ENCODE measurements at places on chromosomes 5 and 9. TPM values are rescaled to one million over a fixed set of nuclear protein-coding genes. Genes with fewer than 3 reads are reported as not detected.

- DNase-seq = peak; percentile 52
Observed at GRCh38 chr5:172412724-172413286, 41.5 kb downstream of the SH3PXD2B start.

DNA sequence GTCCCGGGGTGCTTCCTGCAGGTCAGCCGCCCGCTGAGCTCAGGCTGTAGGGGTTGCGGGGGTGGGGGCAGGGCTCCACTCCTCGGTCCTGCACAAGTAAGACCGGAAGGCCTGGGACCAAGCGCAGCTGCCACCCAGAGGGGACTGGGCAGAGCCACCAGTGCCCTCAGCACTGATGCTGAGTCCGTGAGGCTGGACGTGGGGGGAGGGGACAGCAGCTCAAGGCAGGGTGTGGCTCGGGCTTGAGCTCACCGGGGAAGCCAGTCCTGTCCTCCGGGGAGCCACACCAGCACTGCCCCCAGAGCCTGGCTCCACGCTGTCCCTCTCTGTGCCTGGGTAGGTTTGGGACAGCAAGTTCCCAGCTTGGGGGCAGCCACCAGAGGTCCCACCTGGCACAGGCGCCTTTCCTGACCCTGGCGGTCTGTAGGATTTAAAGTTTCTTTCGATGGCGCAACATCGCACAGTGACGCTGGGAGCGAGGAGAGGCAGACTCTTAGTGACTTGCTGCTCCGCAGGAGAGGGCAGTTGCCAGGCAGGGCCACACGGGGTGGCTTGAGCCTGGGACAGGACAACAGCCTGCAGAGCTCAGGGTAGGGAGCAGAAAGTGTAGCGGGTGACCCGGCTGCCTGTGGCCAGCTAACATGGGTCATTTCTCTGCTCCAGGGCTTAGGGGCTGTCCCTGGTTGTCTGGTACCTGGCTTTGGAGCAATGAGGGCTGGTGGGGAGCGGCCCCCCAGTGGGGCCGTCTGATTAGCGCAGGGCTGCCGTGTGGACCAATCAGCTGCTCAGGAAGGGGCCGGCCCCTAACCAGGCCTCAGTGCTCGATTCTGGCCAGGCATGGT, 5.7 kb downstream of the LCN1 start:
- DNase-seq = no peak

DNA sequence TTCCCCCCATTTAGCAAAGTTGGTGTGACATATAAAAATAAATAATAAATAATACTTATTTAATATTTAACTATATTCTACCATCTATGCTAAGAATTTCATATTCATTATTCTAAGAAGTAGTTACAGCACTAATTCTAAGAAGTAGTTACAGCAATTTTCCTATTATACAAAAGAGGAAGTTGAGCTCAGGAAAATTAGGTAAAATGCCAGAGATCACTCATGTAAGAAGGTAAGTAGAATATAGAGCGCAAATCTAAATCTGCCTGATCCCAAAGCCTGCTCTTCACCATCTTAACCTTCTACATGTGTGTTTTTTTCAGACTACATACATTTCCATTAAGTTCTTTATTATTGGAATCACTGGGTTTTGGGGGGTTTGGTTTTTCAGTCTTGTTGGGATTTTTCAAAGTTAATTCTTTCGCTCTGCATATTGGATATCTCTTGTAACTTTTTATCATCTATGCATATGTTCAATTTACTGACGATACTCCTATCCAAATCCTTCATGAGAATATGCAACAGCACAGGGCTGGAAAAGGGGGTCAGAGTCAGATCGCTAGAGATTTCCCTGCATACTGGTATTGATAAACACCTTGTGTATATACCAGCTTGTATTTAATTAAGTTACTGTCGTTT, 852.1 kb downstream of the MAT2B start:
- no peak for DNase-seq

DNA sequence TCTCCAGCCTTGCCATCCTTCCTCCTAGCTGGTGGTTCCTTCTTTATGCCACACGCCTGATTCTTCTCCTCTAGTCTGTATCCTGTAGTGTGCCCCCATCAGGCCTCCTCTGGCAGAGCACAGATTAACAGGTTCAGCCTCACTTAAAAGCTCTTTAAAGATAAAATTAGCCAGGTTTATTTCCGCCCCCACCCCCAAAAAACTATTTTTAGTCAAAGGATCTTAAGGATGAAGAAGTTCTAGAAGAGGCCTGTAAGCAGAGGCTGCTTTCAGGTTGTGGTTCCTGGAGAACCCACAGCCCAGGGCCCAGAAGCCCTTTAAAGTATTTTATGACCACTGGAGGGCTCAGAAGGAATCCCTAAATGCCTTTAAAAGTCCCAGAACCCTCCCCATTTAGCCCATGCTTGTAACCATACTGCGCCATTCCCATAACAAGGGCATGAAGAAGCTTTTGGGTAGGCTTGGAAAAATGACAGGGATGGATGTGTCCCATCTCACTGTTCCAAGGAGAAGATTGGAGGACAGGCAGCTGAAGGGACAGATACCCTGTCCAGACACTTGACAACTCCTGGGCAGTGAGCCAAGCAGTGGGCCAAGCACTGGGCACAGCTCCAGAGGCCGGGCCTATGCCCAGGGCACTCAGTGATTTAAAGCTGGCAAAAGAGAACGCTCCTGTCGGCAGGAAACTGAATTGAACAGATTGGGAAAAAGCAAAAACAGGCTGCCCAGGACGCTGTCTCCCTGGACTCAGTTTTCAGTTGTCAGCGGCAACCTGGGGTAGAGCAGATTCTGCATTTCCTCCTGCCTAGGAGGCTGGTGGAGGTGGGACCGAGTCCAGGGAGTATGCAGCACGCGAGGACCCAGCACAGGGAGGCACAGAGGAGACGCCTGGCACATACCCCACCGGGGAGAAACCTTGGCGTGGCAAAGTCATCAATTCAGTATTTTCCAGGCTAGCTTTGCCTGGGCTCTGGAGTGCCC, 106.3 kb upstream of the SSBP2 start:
- peak; percentile 13 for DNase-seq

Gene RABEPK
- 18.2 TPM for total RNA-seq

All from hepatocyte (in vitro differentiated cells).